GM12892 (cell line): ENCODE measurements at places on chromosomes 16 and 17.

DNA sequence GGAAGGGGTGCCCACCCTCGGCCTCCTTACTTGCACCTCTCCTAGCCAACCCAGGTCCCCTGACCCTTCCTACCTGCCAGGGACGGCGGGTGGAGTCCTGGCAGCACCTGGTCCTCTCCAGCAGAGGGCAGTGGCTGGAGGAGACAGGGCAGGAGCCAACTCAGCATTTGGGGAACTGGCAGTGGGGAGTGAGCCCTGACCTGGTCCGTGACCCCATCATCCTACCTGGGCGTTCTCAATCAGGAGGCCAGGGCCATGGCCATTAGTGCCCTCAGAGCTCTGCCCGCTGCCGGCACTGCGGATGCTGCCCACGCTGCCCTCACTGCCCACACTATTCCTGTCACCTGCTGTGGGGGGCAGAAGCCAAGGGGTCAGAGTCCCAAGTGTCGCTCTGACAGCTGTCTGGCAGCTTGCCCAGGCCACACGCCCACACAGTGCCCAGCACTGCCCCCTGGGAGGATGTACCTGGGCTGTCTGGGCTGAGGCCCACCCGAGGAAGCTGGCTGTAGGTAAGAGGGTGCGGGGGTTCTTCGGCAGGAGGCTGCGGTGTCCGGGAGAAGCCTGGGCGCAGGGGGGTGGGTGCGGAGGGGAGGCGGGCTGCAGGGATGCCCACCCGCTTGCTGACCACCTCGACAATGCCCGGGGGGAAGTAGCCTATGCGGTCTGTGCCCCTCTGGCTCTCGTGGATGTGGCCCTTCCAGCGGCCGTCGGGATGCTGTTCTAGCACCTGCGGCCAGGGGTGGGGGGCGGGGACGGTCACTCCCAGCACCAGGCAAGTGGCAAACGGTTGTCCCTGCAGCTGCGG is 10.8 kb downstream of the CASKIN2 start:
- DNase-seq: peak; percentile 85

DNA sequence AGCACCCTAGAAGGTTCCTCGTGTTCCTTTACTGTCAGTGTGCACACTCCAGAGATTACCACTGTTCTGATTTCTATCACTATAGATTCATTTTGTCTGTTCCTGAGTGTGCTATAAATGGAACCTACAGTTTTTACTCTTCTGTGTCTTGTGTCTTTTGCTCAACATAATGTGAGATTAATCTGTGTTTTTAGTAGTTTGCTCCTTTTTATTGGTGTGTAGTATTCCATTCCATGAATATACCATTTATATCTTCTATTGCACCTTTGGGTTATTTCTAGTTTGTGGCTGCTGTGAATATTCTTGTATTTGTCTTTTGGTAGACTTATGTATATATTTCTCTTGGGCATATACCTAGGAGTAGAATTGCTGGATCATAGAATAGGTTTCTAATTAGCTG is 68.2 kb downstream of the AP2B1 start:
- DNase-seq: no peak

DNA sequence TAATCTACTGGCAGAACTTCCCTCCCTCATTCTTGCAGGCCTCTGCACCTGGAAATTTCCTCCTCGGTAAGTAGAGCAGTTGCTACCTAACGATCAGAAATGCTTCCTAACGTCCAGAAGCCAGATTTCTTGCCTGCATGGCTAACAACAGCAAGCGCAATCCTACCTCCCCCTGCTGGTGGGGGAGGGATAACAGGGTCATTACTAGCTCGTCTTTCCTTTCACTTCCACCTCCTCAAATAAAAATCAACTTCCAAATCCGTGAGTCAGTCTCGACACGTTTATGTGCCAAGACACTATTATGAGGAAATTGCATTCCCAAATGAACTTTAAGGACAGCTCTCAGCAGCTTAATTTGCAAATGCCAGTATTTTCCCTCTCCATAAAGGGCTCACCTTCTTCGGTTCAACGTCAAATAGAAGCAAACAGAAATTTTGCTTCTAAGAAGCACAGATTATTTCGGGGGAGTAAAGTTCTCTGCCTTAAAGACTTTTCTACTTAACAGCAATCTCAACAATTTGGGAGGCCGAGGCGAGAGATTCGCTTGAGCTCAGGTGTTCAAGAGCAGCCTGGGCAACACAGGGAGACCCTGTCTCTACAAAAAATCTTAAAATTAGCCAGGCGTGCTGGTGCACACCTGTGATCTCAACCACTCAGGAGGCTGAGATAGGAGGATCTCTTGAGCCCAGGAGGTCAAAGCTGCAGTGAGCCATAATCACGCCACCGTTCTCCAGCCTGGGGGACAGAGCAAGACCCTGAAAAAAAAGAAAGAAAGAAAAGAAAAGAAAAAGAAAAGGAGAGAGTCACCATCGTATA is 188.6 kb upstream of the PSMD7 start:
- DNase-seq: no peak

- DNase-seq: no peak
Measured at GRCh38 chr17:15999974-16000827, 577 bp downstream of the TTC19 start.

DNA sequence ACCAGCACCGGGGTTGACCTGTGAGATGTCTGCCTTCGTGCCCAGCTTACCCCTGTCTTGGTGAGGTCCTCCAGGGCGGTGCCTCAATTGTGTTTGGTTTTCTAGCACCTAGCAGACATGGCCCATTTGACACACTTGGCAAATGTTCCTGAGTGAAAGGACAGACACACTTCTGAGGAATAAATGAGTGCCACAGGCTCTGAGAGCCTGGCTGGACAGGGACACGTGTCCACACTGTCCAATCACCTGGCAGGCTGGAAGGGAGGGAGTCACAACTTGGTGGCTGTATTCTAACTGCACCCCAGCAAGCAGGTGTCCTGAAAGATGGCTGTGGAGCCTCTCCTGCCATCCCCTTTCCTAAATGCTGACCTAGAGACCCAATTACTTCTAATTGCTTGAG is 7.4 kb downstream of the MAP3K14 start:
- no peak for DNase-seq

DNA sequence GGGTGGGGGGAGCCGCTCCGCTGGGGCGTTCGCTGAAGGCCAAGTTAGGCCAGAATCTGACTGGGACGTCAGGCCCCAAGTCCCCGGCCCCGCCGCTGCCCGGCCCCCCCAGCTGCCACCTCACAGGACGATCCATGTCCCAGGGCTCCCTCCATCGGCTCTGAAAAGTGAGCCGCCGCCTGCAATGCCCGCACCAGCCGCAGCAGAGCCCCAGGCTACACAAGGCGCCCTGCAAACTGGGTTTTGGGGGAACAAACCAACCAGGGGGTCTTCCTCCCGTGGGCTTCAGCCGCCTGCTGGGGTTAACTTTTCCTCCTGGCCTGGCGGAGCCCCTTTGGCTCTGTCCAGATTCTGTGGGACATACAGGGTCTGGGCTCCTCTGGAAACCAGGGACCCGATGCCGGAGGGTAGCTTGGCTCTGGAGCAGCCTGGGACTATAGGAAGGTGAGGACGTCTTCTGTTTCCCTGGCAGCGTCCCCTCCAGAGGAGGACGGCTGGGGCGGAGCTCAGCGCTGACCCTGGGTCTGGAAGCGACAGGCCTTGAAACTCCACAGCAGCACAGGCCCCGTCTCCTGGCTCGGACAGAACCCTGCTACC is 835 bp downstream of the NME4 start:
- DNase-seq: no peak

DNA sequence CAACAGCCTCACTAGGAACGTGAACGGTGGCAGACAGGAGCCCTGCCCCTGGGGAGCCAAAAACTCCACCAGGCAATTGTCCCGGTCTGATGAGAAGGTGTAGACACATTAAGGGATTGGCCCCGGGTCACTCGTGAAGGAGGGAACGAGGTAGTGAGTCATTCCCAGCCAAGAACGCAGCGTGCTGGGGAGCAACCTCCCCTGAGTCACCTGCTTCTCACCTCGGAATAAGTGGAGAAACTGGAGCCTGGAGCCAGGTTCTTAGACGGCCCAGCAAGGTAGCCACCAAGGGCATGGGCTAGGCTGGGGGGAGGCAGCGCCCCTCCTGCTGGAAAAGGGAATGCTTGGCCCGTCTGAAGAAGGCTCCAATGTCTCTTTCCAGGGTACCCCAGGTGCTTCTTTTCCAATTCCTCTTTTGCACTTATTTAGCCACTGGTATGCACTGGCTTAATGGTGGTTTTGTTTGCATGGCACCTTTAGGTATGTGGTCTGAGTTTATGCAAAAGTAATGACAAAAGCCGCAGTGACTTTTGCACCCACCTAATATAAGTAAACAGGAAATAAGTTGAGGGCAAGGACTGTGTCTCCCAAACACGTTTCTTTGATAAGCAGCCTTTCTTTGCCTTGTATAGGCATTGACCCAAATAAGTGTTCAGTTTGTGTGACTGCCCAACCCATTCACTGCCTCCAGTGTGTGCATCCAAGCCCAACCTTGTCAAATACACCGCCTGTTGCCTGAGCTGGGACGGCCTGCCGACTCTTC is 1.8 kb upstream of the HELZ start:
- DNase-seq: peak; percentile 15

GRCh38 chr17:3582915-3583314 is 25.3 kb upstream of the TRPV3 start:
- no peak for DNase-seq

- no peak for DNase-seq
Measured at GRCh38 chr17:63463771-63464170, 13.1 kb upstream of the ACE start.

- no peak for DNase-seq
Measured at GRCh38 chr17:32755045-32755805, 121.7 kb downstream of the MYO1D start.

DNA sequence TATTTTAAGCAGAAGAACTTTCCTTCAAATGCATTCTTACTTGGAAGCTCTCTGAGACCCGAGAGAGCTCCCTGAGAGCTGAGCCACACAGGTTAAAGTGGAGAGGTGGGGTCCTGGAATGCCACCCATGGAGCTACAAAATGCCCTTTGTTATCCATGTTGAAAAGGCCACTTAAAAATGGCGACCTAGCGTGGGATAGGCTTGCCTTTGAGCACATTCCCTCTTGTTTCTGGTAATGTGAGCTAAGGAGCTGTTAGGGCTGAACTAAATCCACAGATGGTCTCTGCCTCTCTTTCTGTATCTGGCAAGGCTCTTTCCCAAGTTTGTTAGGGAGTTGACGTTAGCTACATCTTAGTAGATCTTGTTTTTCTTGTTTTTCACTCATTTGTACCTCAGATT is 171.6 kb downstream of the SNX29 start:
- no peak for DNase-seq

DNA sequence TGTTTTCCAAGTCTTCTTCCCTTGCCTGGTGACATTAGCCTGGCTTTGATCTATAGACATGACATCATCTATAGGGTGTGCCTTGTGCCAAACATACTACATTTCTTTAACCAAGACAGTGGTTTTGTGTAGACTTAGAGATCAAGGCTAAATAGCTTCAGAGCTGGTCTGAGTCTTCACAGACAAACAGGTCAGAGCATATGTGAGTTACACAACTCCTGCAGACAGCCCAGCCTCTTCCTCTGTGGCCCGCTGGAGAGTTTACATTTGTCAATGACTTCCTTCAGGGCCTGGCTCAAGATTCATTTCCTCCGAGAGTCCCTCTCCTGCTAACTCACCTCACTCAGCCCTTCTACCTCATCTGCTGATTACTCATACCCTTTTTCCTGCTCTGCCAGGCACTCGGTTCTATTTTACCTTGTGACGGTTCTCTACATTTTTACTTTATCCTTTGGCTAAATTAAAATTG is 73.1 kb upstream of the TANC2 start:
- DNase-seq: no peak

GRCh38 chr17:77750427-77751043 is 208.0 kb upstream of the TNRC6C start:
- DNase-seq: no peak

DNA sequence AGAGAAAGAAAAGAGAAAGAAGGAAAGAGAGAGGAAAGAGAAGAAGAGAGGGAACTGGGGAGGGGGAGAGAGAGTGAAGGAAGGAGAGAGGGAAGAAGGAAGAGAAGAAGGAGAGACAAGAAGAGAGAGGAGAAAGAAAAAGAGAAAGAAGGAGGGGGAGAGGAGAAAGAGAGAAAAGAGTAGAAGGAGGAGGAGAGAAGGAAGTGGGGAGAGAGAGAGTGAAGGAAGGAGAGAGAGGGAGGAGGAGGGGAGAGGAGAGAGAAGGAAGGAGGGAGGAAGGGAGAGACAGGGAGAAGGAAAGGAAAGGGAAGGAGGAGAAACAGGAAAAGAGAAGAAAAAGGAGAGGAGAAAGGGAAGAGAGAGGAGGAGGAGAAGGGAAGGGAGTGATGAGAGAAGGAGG is 208.5 kb downstream of the MAF start:
- no peak for DNase-seq

GRCh38 chr16:49556249-49556605 is 182.6 kb downstream of the C16orf78 start:
- DNase-seq: no peak

DNA sequence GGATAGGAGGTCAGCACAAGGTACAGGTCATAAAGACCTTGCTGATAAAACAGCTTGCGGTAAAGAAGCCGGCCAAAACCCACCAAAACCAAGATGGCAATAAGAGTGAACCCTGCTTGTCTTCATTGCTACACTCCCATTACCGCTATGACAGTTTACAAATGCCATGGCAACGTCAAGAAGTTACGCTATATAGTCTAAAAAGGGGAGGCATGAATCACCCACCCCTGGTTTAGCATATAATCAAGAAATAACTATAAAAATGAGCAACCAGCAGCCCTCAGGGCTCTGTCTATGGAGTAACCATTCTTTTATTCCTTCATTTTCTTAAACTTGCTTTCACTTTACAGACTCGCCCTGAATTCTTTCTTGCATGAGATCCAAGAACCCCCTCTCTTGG is 1.0 kb upstream of the HSBP1 start:
- DNase-seq: no peak

GRCh38 chr16:54548281-54548680 is 261.7 kb upstream of the IRX3 start:
- no peak for DNase-seq

- no peak for DNase-seq
Measured at GRCh38 chr16:49856672-49857330, 889 bp upstream of the ZNF423 start.

DNA sequence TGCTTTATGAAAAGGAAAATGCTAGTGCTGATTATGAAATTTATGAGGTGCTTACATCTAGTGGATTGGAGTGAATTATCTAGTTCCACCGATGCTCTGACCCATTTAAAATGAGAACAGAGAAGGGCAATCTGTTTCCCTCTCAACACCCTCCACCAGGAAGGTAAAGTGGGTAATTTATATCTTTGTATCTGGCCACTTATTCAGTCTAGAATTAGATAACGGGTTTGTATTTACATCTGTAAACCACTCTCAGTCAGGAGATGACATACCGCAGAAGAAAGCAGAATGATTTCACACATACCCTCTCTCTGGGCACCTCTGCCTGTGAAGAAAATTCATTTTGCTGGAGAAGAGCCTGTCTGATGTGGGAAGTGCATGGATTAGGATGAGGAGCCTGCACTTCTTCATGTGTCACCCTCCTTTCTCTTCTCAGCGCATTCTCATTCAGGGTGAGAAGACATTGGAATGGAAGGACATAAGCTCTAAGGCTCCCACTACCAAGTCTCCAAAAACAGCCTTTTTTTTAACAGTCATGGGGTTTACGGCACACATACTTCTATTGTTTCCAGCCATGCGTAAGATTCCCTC is 646.7 kb upstream of the SALL1 start:
- no peak for DNase-seq

GRCh38 chr17:77106874-77107358 is 33.9 kb upstream of the SEC14L1 start:
- peak; percentile 42 for DNase-seq
